ENCODE measurements at places on chromosomes 5 and 9.
A peak's percentile ranks its signal among the peaks of the same experiment; 100 is the strongest.

GRCh38 chr5:65394087-65394486 lies 87.6 kb downstream of the ADAMTS6 start:
- DNase-seq: no peak

GRCh38 chr5:179240561-179240960 lies 104.7 kb downstream of the ADAMTS2 start:
- peak; percentile 32 for DNase-seq

DNA sequence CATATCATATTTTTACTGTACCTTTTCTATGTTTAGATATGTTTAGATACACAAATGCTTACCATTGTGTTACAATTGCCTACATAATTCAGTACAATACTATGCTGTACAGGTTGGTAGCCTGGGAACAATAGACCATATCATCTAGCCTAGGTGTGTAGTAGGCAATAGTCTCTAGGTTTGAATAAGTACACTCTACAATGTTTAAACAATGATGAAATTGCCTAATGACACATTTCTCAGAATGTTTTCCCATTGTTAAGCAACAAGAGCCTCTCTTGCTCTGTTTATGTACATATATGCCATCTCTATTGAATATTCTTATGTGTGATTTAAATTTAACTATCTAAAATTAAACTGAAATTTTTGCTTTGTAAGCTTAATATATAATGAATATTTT lies 209.6 kb upstream of the ST8SIA4 start:
- DNase-seq: no peak

DNA sequence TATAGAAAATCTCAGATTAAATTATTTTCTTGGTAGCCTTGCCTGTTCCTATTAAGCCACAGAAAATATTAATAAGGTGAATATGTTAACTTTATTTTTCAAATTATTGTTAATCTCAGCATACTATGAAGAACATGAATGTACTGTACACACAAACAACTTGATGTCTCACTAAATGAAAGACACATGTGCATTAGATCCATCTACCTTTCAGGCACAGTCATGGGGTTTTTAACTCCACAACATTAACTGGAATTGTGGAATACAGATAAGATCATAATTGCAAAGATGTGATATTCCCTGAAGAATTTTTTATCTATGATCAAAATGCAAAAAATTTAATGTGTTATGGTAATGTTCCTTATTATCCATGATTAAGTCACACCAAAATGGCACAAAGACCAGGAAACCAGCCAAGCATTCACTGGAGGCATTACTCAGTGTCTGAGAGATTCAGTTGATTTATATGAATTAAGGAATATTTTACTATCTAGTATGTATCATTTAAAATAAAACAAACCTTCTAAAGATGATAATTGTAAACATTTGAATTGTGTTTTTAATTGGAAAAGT lies 150.0 kb upstream of the VCAN start:
- DNase-seq: no peak

DNA sequence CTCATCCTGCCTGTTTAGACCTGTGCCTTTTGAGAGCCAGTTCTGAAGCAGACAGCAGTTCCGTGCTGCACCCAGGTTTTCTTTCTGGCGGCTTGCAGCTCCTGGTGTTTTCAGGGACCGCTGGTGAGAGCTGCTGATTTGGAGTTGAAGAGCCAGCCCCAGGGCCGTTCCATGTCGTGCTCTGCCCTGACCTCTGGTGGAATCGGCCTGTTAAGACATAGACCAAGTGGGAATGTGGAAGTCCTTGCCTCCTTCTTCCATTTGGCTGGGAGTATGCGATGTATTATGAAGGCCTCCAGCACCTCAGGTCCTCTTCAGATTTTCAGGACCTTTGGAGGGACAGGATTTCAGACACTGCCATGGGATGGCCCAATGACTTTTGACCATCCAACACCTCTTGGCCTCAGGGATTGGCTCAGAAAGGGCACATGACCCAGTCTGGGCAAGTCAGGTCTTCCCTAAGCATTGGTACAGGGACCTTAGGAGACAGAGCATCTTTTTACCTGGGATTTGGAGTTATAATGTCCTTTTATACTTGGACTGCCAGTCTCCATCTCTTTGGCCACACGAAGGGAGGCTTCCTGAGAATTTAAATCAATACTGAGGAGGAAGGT lies 136.1 kb upstream of the CLINT1 start:
- no peak for DNase-seq

DNA sequence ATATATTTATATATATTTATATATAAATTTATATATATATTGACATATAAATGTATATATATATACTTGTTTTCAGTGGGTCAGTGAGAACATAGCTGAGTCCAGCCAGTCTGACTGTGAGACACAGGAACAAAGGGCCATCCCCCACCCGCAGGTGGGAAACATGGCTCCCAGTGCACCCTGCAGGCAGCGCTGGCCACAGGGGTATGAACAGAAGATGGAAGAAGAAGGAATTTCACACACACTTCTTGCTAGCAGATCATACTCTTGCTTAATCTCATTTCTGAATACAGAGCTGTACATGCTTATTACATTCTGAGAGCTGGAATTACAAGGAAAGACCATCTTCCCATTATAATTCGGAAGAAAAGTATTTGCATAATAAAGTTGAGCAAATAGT lies 595.4 kb downstream of the IRX1 start:
- no peak for DNase-seq

DNA sequence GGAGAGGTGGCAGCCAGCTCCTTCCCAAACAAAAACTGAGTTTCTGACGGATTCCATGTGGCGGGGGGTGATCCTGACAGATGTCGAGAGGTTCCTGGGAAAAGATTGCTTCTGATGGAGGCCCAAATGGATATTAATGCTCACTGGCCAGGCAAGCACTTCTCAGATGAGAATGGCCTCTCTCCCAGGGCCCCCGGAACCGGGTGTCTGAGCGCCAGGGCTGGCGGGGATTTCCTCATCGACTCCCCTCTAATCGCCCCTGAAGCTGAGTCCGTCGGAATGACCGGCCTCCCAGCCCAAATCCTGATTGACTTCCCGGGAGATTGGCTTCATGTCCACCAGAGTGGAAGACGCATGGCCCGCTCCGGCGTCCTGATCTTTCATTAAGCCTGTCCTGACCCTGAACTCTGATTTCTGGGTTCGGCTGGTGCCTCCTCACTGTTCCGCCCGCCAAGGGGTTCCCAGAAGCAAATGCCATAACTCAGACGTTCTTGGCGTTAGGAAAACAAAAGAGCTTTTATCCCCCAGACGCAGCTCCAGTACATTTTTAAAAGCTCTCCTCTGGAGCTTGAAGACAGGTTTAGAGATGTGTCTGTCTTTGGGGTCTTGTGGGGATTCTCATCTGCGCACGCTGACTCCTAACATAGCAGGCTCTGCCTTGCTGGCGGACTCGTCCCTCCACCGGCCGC lies 17.6 kb downstream of the FIBCD1 start:
- no peak for DNase-seq

DNA sequence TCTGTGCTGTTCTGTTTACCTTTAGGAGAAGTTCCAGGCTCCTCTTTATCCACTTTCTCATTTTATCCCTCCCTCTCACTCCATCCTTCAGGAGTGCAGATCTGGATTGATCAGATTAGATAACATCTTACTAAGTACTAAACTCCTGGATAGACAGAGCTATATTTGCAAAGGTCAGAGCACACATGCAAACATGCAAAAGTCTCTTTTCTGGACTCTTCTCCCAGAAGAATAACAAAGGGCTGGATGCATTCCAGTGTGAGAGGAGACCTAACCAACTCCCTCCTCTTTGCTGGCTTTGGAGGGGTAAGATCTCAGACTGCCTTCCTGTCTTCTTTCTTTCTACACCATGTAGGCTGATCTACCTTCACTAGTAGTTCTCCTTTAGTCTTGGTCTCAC lies 21.4 kb downstream of the GARNL3 start:
- no peak for DNase-seq

- no peak for DNase-seq
These were observed 57.6 kb upstream of the RASA1 start for GRCh38 chr5:87210076-87210475.

GRCh38 chr5:72134226-72134899 lies 27.1 kb downstream of the MAP1B start:
- no peak for DNase-seq

DNA sequence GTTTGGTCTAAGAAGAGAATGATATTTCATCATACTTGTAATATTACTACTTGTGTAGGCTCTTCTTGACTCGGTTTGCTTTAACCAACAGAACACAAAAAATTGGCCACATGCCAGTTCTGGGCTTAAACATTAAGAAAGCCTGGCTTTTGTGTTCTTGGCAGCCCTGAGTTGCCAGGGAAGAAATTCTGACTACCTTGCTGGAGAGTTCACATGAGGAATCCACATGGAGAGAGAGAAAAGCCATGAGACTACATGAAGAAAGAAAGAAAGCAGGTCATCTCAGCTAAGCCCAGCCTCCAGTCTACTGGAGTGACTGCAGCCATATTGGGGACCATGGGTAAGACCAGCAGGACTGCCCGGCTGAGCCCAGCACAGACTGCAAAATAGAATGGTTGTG lies 524.8 kb downstream of the RAB3C start:
- DNase-seq: no peak

GRCh38 chr9:118568704-118569103 lies 800.5 kb downstream of the BRINP1 start:
- DNase-seq: no peak

DNA sequence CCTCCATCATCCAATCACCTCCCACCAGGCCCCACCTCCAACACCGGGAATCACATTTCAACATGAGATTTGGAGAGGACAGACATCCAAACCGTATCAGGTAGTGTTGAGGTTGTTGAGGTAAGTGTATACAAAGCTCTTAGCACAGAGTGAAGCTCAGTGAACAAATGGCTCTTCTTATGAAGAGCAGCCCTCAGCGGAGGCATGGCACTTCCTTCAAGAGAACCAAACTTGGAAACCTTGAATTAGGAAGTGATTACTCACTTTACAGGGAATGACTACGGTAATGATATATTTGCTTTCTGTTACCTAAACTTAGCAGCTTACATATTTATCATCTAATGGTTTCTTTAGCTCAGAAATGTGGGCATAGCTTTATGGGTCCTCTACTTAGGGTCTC lies 92.8 kb downstream of the IQGAP2 start:
- DNase-seq: no peak

DNA sequence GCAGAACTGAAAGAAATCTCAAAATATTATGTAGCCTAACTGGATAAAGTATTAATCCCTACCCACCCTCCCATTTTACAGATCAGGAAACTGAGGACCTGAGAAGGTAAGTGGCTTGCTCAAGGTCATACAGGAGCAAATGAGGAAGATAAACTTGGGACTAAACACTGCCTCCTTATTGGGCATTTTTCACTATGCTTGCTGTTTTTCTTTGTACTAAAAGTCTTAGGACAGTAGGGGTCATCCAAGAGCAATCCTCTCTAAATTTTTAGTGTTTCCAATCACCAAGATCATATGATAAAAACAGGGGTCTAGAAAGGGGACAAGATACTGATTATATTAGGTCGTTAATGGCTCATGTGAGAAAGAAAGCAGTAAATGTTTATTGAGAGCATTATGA lies 80.8 kb downstream of the RORB start:
- DNase-seq: no peak

- no peak for DNase-seq
These were observed 45.4 kb downstream of the TMEM245 start for GRCh38 chr9:109074236-109074889.

DNA sequence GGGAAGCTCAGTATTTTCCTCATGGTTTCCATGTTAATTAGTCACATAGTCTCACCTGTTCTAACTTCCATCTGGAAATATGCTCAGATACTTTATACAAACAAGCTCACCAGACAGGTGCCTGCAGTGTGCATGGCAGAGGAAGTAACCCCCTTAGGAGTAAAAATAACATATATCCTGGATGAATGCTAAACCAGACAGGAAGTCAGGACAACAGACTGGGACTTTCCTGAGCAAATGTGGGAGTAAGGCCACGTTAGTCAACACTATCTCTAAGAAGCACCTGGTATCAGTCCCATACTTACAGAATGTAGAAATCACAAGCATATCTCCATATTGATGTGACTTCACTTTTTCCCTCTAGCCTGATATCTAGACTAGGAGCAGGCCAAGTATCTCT lies 128.4 kb downstream of the SEC61B start:
- no peak for DNase-seq

All from posterior cingulate gyrus (tissue), 11 donors.